NCI-H1092 treated with DMSO at 0.1 percent for 48 hours (cell line): ENCODE measurements at places on chromosomes 6 and 20.

DNA sequence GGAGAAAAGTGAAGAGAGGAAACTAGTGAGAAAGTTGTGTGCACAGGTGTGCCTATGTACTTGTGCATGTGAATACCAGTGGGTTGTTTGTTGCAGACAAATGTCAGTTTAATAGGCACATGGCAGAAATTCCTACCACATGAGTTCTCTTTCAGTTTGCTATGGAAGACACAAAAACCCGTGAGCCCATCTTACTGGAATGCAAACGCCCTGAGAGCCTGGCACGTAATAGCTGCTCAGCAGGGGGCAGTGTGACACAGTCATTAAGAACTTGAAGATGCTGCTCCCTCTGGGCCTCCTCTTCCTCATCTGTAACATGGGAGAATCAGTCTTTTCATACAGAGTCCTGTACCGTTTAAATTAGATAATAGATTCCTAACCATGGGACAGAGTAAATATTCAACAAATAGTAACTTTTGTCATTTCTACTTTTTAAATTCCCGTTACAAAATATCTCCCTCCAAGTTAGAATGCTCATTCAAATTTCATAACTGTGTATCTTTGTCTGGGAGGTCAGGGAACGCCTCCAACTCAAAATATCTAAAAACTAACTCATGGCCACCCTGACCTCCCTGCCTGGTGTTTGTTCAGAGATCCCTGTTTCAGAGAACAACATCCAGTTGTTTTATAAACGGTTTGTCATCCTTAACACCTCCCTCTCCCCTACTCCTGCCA is 802.9 kb downstream of the MAFB start:
- peak; percentile 29 for DNase-seq

DNA sequence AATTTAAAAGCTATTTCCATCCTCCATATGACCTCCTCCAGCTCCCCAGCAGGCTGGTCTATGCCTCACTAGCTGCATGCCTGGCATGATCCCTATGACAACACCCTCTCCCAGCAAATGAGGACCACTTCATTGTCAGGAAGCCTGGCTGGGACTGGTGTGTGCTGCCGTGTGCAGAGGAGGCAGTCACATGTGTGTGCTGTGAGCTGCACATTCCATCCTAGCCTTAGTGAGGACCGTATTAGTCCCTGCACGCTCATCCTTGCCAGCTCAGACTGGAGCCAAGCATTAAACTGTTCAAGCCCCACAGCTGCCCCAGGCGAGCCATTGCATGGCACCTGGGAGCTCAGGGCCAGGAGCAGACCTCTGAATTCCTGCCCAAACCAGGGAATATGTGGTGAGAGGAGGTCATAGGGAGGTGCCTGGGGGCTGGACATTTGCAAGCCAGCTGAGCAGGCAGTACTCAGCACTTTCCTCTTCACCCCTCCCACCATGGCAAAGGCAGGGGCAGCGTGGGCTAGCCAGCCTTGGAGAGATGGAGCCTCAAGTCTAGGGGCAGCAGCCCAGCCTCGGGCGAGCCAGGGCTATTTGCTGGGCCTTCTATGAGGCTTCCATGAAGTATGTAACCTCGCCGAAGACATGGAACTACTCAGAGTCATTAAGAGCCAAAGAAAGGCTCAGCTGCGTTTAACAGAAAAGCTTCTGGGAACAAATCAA is 8.7 kb upstream of the CCN5 start:
- DNase-seq: peak; percentile 53

GRCh38 chr6:88006557-88006956 is 41.1 kb upstream of the SPACA1 start:
- DNase-seq: no peak

- peak; percentile 39 for DNase-seq
Measured at GRCh38 chr6:82365016-82365795, 1.6 kb downstream of the TPBG start.

DNA sequence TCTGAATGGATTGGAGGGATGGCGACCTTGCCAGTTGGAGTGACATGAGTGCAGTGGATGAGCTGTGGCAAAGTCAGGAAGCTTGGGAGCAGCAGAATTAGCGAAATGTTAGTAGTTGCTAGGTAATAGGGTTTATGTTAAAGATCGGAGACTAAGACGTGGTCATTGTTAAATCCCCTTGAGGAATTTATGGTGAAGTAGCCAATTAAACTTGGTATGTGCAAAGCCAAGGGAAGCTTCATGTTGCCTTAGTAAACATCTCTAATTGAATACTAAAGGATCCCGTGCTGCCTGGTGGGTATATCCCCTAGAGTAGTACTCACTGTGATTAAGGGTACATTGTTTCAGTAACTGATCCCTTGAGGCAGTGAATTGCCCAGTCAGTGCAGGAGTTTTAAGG is 106.0 kb downstream of the PRIM2 start:
- no peak for DNase-seq
